ENCODE measurements at places on chromosomes 16 and 17. TPM values are rescaled to one million over a fixed set of nuclear protein-coding genes. Genes with fewer than 3 reads are reported as not detected.

Gene TUBG2
- total RNA-seq, result 13.7 TPM

Gene TBC1D26
- total RNA-seq, result 0.10 TPM

Gene PRDM7
- not detected for total RNA-seq

Gene CMTM2
- total RNA-seq, result 0.49 TPM

Gene MYO15A
- total RNA-seq, result 0.81 TPM

Gene SUPT6H
- 167 TPM for total RNA-seq

Gene NPIPA3
- total RNA-seq, result 0.86 TPM

Gene TMEM92
- not detected for total RNA-seq

GRCh38 chr16:17578981-17579874, 108.5 kb upstream of the XYLT1 start:
- H3K4me3 ChIP-seq, result no peak overlapping the region
- H3K36me3 ChIP-seq, result no peaks in the 10 kb centered on the region
- no peak overlapping the region for H3K27ac ChIP-seq
- H3K4me1 ChIP-seq, result no peaks in the 10 kb centered on the region
- peaks cover 4% of the 10 kb centered on the region for H3K27me3 ChIP-seq

DNA sequence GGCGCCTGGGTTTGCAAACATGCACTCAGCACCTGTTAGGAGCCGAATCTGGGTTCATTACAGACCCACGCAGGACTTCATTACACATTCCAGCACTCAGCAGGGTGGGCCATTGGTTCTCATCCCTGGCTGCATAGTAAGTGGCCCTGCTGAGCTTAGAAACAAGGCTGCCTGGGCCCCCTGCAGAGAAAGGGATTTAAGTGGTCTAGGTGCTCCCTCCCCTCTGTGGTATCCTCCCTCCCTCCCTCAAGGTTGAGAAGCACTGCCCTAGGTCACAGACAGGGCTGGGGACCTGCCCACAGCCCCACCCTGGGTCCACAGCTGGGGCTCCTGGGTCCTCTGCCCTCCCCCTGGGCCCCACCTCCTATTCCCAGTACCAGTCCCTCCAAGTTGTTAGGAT, 28.3 kb downstream of the WNT3 start:
- H3K36me3 ChIP-seq, result no peaks in the 10 kb centered on the region
- no peak overlapping the region for H3K27ac ChIP-seq
- H3K27me3 ChIP-seq, result peaks cover 6% of the 10 kb centered on the region
- DNase-seq, result no peak
- no peaks in the 10 kb centered on the region for H3K4me1 ChIP-seq
- no peak overlapping the region for H3K4me3 ChIP-seq

DNA sequence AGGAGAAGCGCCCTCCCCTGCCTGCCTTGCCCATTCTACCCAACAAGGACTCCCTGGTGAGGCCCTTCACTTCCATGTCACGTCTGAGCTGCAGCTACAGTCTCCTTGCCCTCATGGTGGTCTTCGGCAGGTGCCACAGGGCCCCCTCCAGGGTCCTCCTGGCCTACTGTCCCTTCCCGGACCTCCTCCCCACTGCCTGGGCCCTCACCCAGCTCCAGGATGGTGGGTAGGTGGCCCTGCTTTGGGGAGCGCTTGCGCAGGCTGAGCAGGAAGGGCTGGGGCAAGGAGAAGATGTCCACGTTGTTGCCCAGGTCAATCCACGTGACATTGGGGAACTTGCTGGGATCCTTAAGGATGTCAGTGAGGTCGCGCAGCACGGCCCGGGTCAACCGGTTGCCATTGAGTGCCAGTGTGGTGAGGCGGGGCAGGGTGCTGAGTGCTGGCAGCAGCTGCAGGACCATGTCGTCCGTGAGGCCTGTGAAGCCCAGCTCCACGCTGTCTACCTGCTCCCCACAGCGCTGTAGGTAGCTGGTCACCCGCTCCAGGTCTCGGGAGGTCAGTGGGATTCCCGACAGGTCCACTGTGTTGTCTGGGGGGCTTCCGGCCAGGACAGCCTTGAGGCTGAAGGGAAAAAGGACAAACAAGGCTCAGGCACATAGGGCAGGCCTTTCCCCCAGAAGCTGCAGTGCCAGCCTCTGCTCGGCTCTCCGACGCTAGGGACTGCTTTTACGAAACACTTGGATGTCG, 28.3 kb downstream of the TRPV2 start:
- peaks cover 51% of the 10 kb centered on the region for H3K36me3 ChIP-seq
- H3K27me3 ChIP-seq, result no peaks in the 10 kb centered on the region
- peaks cover 28% of the 10 kb centered on the region for H3K4me1 ChIP-seq

- H3K4me1 ChIP-seq, result no peaks in the 10 kb centered on the region
- no peaks in the 10 kb centered on the region for H3K27me3 ChIP-seq
- no peak for DNase-seq
- H3K27ac ChIP-seq, result no peak overlapping the region
Observed at GRCh38 chr17:52148969-52149351, 9.6 kb downstream of the CA10 start.

DNA sequence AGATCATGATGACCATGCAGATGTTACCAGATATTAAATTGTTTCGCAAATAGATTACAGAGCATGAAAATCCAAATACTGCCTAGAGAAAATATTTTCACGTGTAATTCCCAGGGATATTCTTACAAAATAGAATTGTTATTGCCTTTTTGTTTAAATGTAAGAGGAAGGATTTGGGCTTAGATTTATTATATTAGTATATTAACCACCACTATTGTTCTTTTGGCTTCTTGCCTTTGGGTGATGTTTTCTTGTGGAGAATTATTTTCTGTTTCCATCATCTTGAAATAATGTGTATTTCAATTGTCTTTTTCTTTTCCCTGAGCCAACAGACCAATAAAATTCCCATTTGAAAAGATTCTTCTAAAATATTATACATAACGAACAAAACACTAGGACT, 109.7 kb upstream of the NUDT7 start:
- no peak overlapping the region for H3K4me3 ChIP-seq
- no peak overlapping the region for H3K27ac ChIP-seq
- no peaks in the 10 kb centered on the region for H3K27me3 ChIP-seq
- H3K4me1 ChIP-seq, result no peaks in the 10 kb centered on the region

GRCh38 chr17:70332356-70333210, 163.3 kb downstream of the KCNJ2 start:
- no peaks in the 10 kb centered on the region for H3K27me3 ChIP-seq
- no peak overlapping the region for H3K27ac ChIP-seq
- no peaks in the 10 kb centered on the region for H3K36me3 ChIP-seq
- no peaks in the 10 kb centered on the region for H3K4me1 ChIP-seq
- DNase-seq, result no peak

GRCh38 chr17:65208717-65209116, 71.5 kb downstream of the RGS9 start:
- no peak for DNase-seq
- no peaks in the 10 kb centered on the region for H3K4me1 ChIP-seq
- peaks cover 10% of the 10 kb centered on the region for H3K27me3 ChIP-seq

GRCh38 chr17:13182450-13182849, 164.6 kb upstream of the ELAC2 start:
- no peaks in the 10 kb centered on the region for H3K27me3 ChIP-seq
- no peak overlapping the region for H3K4me3 ChIP-seq
- no peak for DNase-seq
- no peaks in the 10 kb centered on the region for H3K4me1 ChIP-seq
- no peaks in the 10 kb centered on the region for H3K36me3 ChIP-seq

All from CD4-positive, CD25-positive, alpha-beta regulatory T cell (primary cell).